ENCODE measurements at places on chromosomes 16 and 17. TPM values are rescaled to one million over a fixed set of nuclear protein-coding genes. Genes with fewer than 3 reads are reported as not detected.

DNA sequence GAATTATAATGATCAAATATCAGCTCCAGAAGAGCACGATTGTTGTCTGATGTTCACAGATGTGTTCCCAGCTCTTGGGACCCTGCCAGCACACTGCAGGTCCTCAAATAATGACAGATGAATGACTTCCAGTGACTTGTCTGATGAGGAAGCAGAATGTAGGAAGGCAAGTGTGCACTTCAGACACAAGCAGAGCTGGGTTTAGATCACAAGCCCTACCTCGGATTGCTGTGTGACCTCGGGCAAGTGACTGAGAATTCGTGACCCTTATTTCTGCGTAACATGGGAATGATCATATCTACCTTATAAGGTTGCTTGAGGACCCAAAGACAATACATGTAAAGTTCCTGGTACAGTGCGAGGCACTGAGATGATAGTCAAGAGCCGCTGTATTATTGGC lies 182.2 kb downstream of the ABCC12 start:
- H3K27me3 ChIP-seq, result no peaks in the 10 kb centered on the region
- H3K4me3 ChIP-seq, result no peak overlapping the region
- H3K27ac ChIP-seq, result no peak overlapping the region
- DNase-seq, result no peak
- H3K36me3 ChIP-seq, result no peaks in the 10 kb centered on the region

DNA sequence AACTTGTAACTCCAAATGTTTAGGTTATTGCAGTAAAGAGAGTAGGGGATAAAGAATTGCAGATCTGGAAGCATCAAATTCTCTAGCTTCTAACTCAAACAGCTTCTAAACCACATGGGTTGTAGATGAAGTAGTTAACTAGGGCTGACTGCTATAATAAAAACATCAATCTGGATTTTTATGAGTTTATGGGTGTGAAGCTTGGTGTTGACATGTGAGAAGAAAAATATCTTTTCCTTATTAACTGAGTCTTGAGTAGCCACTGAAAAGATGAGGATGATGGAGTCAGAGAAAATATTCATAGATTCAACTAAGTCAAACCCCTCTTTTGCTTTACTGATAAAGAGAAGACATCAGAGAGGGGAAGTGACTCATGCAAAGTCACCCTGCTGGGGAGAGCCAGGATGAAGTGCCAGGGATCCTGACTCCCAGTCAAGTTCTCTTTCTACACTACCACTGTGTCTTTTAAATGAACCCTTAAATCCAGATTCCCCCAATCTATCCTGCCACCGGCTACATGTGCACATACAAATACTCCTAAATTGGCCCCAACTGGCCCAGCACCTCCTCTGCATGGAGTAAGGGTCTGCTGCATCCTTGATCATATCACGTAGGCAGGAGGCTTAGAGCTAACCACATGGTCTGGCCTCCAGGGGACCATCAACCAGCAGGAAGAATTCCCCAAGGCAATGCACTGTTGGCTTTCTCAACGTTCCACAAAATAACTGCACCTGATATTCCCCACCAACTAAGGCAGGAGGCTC lies 264.0 kb upstream of the CCL2 start:
- no peak overlapping the region for H3K4me3 ChIP-seq
- no peak overlapping the region for H3K27ac ChIP-seq
- no peaks in the 10 kb centered on the region for H3K36me3 ChIP-seq

DNA sequence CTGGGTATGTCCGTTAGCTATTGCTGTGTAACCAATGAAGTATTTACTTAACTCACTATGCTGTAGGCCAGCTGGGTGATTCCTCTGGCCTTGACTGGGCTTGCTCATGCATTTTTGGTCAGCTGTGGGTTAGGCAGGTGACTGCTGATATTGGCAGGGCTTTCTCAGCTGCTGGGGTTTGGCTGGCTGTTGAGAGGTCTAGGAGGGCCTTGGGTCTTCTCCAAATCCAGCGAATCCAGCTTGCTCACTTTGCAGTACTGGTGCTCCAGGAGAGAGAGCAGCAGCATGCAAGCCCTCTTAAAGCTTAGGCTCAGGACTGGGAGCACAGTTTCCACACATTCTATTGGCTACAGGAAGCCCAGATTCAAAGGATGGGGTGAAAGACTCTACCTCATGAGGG lies 270.1 kb downstream of the PHKB start:
- H3K36me3 ChIP-seq, result no peaks in the 10 kb centered on the region
- H3K27me3 ChIP-seq, result no peaks in the 10 kb centered on the region
- H3K4me3 ChIP-seq, result no peak overlapping the region
- no peak for DNase-seq
- no peaks in the 10 kb centered on the region for H3K4me1 ChIP-seq

GRCh38 chr17:36188891-36189306 lies 7.7 kb downstream of the CCL3L1 start:
- no peaks in the 10 kb centered on the region for H3K36me3 ChIP-seq
- no peaks in the 10 kb centered on the region for H3K27me3 ChIP-seq
- peak overlapping the region; percentile 38 for H3K27ac ChIP-seq
- H3K4me1 ChIP-seq, result peaks cover 8% of the 10 kb centered on the region

GRCh38 chr17:62076864-62077788 lies 12.0 kb upstream of the MED13 start:
- no peak overlapping the region for H3K27ac ChIP-seq
- H3K36me3 ChIP-seq, result no peaks in the 10 kb centered on the region
- H3K4me1 ChIP-seq, result no peaks in the 10 kb centered on the region
- H3K4me3 ChIP-seq, result no peak overlapping the region
- H3K27me3 ChIP-seq, result no peaks in the 10 kb centered on the region

GRCh38 chr16:53914736-53915135 lies 210.8 kb downstream of the FTO start:
- DNase-seq, result no peak
- no peak overlapping the region for H3K4me3 ChIP-seq
- H3K36me3 ChIP-seq, result no peaks in the 10 kb centered on the region
- peaks cover 10% of the 10 kb centered on the region for H3K4me1 ChIP-seq
- H3K27me3 ChIP-seq, result no peaks in the 10 kb centered on the region
- no peak overlapping the region for H3K27ac ChIP-seq

GRCh38 chr16:55328611-55329569 lies 4.9 kb downstream of the IRX6 start:
- H3K36me3 ChIP-seq, result no peaks in the 10 kb centered on the region
- no peaks in the 10 kb centered on the region for H3K4me1 ChIP-seq
- no peak for DNase-seq
- no peak overlapping the region for H3K4me3 ChIP-seq

TBX4 gene
- not detected for total RNA-seq

SPIRE2 gene
- 7.1 TPM for total RNA-seq

CORO1A gene
- total RNA-seq, result 14.1 TPM
